ENCODE measurements at places on chromosomes 1 and 21.

- DNase-seq = no peak
These were observed 123.9 kb downstream of the PRDM2 start for GRCh38 chr1:13823936-13824335.

GRCh38 chr1:211762206-211762605 is 68.4 kb downstream of the LPGAT1 start:
- DNase-seq = no peak

DNA sequence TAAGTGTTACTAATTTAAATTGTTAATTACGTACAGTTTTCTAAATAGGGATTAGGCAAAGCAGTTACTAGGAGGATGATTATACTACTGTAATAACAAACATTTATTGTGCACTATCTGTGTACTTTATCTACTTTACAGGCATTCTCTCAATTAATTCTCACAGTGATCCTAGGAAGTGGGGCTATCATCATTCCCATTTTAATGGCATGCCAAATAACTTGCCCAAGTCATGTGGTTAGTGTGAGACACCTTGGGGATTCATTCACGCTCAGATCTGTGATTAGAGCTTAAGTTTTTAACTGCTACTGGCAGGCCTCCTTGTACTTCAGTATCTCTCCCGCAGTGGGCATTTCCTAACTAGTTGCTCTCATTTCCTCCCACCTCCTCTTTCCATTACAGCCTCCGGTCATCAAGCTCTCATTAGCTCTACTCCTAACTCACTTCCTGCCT is 11.5 kb downstream of the PHLDA3 start:
- DNase-seq = no peak

GRCh38 chr1:30749691-30750583 is 7.6 kb downstream of the LAPTM5 start:
- no peak for DNase-seq

GRCh38 chr21:43733529-43734071 is 14.7 kb downstream of the PDXK start:
- DNase-seq = no peak

GRCh38 chr1:170252851-170253579 is 107.3 kb downstream of the NTMT2 start:
- DNase-seq = no peak

GRCh38 chr1:150516050-150516591 is 569 bp downstream of the FALEC start:
- DNase-seq = no peak

DNA sequence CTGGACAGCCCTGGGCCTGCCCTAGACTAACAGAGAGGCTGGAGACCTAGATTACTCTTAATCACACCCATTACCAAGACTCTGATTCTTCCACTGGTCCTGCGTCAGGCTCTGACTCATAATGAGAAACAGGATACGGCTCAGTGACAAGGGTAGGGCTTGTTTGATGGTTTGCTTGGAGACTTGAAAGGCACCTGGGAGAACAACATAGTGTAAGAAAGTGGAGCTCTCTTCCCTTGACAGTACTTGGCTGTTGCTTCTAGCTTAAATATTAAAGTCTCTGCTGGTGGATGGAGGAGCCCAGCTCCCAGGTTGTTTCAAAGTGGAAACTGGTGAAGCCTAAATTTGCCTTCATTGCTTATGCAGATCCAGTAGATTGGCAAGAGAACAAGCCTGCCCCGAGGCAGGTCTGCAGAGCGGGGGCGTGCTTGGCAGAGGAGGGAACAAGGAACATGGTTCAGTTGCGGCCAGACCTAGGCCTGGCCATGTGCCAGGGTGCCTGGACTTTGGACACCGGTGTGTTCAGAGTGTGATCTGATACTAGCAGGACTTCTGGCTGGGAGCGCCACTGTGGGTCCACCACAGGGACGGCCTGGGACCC is 480.6 kb downstream of the CAMTA1 start:
- no peak for DNase-seq

DNA sequence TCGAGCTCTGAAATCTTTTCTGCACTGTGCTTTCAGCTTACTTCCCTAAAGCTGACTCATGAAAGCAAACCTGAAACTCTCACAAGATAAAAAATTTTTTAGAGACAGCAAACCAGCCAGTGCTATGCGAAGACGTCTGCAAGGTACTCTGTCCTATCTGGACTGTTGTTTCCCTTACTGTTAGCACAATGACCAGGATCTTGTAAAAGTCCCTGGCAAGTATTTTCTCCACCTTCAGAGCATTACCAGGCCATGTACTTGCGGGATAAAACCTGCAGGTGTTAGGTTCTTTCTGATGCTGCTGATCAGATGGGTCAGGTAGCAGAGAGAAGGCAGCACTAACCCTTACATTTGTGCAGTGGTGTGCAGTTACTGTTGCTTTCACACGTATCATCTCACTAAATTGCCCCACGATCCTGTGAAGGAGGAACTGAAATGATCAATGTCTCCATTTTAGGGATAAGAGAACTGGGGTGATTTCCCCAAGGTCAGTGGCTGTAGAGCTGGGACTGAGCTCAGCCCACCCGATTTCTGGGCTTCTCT is 56.6 kb downstream of the PLXNA2 start:
- no peak for DNase-seq

GRCh38 chr21:45080232-45080631 is 5.9 kb downstream of the ADARB1 start:
- DNase-seq = no peak

- no peak for DNase-seq
These were observed 77.0 kb upstream of the FGGY start for GRCh38 chr1:59219916-59220315.

DNA sequence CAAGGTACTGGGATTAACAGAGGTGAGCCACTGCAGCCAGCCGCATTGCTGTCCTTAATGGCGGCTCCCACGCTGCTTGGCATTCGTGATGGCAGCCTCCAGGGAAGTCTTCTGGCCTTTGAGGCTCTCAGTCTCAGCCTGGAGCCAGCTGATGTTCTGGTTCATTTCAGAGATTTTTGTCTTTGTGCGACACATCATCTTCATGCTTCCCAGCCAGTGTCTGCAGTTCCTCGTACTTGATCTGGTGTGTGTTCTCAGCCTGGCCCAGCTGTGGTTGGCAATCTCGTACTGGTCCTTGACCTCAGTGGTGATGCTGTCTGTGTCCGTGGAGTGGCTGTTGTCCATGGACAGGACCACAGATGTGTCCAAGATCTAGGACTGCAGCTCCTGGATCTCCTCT is 11.7 kb downstream of the SNRPE start:
- no peak for DNase-seq

GRCh38 chr1:238639861-238640260 is 746.5 kb upstream of the CHRM3 start:
- DNase-seq = no peak

Data from KG1 (cell line).